IPS-NIHi11 (cell line): ENCODE measurements at places on chromosomes 4 and X.

DNA sequence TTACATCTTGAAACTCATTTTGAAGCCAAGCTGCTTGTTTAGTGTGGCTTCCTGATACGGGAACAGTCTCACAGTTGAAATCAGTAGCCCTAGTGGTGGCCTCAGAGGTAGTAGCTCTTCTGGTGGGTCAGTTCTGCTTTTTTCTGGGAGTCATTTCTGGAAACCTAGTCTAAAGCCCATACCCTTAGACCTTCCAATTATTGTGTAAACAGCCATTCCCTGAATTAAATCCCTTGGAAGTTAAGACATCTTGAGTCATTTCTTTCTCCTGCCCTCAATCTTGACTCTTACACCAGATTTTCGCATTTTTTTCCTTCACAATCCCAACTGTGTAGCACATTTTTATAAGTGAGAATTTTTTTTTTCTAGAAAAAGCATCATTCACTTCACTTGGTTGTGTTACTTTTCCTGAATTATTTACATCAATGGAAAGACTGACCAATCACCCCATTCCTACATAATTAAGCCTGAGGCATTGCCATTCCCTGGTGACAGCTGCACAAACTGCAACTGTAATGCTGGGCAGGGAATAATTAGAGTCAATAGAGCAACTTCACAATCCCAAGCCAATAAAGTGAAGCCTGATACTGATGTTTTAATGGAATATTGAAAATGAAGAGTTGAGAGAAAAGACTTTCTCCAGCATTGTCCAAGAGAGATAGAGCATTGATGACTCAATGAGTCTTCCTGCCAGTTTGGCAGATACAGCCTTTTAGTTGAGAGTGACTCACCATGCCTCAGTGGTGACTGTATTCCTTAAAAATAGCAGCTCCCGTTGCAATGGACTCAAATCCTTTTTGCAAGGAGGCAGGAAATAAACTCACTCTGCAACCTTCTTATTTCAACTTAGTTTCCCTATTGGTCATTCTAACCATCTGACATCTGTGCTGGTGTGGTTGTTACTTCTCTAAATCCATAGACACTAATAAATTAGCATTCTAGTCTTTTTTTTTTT is 13.0 kb upstream of the SEPSECS start:
- DNase-seq: peak; percentile 14

DNA sequence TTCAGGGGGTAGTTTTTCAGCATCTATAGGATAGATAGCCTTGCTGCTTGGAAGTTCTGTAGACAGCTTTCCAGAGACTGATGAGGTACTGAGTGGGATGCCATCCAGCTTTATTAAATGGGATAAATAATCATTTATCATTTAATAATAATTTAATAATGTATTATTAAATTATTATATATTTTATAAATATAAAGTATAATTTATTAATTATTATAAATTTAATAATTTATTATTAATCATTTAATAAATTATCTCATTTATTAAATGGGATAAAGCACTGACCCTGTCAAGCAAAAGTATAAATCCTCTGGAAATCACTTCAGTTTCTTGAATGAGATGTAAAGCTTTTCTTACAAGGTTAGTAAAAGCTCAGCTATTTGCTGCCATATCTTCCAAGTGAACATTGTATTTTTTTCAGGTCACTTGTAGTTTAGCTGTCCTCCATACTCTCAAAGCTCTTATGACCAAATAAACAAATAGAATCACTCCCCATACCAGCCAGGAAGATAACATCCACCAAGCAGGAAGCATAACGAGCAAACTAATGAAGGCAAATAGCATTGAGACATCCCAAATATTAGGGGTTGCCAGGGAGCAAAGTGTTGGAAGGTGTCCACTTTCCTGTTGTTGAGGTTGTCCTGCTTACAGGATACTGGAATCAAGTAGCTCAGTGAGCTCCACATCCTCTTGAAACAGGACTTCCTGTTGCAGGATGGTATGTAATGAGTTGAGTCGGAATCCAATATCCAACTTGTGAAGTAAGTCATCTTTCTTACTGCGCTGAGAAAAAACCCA is 88.9 kb downstream of the ZNF674 start:
- no peak for DNase-seq

DNA sequence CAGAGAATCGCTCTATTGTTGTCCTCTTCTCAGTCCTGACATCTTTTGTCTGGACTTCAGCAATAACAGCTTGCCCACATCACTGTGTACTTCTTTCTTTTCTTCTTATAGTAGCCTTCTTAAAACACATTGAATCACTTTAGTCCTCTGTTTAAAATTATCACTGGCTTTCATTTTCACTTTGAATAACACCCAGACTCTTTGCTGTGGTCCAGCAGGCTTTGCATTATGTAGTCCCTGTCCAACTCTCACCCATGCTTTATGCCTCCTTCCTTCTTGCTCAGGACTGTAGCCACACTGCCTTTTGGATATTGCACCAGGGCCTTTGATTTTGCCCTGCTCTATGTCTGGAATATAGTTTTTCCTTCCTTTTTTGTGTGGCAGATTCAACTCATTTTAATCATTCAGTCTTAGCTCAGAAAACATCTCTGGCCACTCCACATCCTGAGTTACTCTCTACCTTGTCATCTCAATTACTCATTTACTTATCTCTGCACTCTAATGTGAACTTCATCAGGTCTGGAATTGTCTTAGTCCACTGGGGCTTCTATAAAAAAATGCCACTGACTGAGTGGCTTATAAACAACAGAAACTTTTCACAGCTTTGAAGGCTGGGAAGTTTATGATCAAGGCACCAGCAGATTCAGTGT is 168.2 kb downstream of the C4orf33 start:
- DNase-seq: no peak

GRCh38 chr4:174120446-174121295 is 162.8 kb downstream of the FBXO8 start:
- DNase-seq: peak; percentile 46

DNA sequence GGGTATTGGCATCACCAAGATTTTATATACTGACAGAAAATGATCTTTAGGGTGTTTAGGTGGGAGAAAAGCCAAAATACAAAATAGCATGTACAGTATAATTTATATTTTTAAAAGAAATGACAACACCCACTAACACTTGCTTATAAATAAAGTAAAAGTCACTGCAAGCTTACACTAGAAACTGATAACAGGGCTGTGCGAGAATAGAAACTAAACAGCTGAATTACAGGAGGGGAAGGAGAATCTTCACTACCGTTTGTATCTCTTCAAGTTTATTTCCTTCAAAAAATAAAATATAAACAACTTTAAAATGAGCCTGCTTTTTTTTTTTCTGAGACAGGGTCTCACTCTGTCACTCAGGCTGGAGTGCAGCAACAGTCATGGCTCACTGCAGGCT is 22.8 kb downstream of the GRSF1 start:
- no peak for DNase-seq

- no peak for DNase-seq
Observed at GRCh38 chr4:174107746-174108354, 175.6 kb downstream of the FBXO8 start.

- DNase-seq: no peak
Observed at GRCh38 chrX:24475480-24475879, 10.4 kb downstream of the PDK3 start.

GRCh38 chr4:134178706-134179105 is 22.9 kb downstream of the PABPC4L start:
- no peak for DNase-seq

DNA sequence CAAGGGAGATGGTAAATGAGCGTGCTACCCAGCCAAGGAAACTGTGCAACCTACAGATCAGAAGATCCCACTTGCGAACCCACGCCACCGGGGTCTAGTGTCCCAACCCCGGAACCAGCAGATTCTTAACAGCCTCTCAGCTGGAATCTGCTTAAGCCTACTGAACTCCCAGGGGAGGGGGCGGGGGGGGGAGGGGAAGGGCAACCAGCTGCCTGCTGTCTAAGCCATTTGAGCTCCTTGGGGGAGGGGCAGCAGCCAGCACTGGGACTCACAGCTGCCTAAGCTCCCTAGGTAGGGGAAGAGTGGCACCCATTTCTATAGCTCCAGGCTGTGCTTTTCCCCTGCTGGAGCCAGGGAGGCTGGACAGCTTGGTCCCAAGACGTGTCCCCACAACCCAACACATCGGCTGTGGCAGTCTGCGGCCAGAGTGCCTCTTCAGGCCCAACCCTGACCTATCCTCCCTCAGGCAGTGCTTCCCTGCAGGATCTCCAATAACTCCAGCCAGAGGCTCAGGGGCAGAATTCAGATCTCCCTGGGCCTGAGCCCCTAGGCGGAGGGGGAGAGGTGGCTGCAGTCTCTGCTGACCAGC is 289.2 kb downstream of the LDB2 start:
- peak; percentile 45 for DNase-seq

- DNase-seq: no peak
Observed at GRCh38 chr4:92357966-92358365, 54.2 kb downstream of the GRID2 start.

- DNase-seq: no peak
Observed at GRCh38 chrX:114201622-114202021, 382.3 kb upstream of the HTR2C start.

GRCh38 chr4:148850257-148850995 is 408.2 kb upstream of the NR3C2 start:
- no peak for DNase-seq

DNA sequence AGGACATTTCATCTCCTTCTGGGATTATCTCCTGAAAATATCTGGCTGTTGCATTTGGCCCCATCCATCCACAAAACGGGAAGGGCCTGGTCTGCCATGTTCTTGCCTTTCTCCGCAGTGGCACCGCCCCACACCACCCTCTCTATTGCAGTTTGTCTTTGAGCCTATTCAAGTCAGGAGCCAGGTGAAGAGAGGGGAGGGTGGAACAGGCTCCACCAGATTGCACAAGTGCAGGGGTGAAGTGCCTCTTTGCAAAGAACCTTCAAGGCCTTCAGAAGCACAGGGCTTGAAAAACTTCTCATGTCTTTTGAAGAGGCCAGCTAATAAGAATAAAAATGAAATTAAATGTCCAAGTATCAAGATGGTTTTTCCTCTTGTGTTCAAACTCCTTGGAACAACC is 28.7 kb downstream of the RS1 start:
- no peak for DNase-seq

DNA sequence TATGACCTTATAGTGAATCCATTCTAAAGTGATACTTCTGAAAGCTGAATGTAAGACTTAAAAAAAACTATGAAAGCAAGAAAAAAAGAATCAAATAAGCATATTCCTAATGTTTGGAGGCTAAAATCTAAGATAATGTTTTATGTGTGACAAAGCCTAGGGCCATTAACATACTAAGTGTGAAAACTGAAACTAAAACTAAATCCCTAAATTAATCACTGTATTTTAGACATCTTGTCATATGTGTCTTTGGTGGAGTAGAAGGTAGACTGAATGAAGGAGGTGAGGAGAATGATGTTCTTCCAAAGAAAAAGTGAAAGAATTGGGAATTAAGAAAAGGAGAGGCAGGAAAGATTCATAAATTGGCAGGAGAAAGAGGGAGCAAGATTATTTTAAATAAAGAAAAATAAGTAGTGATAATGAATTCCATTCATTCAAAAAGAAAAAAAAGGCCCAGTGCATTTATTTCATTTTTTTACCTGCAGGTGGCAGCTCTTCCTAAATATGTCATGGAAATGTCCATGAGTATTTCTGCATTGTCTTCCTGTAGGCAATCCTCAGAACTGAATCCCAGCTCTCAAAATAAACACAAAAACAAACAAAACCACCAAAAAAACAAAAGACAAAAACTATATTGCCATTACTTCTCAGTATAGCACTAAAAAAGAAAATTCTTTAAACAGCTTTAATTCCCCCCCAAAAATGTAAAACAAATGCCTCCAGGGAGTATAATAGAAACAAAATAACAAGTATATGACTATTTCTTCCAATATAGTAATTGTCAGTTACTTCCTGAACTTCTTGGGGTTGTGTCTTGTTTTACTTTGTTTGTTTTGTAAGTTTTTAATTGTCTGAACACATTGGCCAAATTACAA is 17.0 kb upstream of the AP1AR start:
- peak; percentile 13 for DNase-seq

DNA sequence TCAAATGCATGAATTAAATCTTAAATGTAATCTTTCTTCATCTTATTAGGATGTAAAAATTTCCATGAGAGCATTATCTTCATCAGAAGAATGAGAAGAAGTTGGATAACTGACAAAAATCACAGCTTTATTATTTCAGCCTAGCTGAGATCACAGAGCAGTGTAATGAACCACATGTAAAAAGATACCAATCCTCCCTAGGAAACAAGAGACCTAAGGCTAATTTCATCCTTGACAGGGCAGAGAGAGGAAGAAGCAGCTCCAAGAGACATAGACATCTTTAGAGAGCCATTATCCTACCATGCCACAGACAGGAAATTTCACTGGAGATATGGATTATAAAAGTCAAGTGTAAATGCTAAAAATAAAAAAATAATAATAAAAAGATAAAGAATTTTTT is 40.9 kb upstream of the IL15 start:
- DNase-seq: no peak

GRCh38 chr4:34221986-34222385 is 2022.3 kb downstream of the ARAP2 start:
- no peak for DNase-seq

DNA sequence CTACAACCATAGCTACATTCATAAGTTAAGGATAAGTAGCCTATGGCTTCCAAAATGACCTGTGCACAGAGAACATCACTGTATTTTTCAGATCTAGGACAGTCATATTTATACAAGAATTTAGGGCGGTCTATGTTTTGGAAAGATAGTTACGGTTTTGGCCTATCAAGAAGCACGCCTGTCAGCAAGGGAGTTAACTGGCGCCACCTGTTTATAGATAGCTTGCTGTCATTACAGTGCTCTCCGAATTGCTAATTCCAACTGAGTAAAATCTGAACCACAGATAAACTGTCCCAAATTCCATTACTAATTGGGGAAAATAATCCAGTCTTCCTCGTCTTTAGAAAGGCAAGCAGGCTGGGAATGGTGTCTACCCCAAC is 646 bp downstream of the ABCB7 start:
- no peak for DNase-seq

DNA sequence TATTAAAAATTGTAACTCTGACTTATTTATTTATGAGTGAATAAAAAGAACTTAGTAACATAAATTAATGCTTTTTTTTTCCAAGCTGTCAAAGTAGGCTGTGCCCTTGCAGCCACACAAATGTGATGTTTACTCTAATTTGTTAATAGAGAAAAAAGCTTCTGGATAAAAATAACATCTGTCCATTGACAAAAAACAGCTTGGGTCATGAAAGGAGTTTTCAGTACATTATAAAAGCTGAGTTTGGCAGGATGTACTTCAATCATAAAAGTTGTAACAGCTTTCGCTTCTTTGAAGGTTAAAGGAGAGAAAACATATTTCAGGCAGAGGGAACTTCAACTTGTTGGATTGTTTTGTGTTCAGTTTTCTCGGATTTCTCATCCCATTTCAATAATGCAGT is 105.6 kb downstream of the SLC4A4 start:
- DNase-seq: no peak

- no peak for DNase-seq
Observed at GRCh38 chr4:7166237-7166636, 26.1 kb upstream of the SORCS2 start.

GRCh38 chrX:15235001-15235400 is 34.9 kb downstream of the ASB9 start:
- no peak for DNase-seq

DNA sequence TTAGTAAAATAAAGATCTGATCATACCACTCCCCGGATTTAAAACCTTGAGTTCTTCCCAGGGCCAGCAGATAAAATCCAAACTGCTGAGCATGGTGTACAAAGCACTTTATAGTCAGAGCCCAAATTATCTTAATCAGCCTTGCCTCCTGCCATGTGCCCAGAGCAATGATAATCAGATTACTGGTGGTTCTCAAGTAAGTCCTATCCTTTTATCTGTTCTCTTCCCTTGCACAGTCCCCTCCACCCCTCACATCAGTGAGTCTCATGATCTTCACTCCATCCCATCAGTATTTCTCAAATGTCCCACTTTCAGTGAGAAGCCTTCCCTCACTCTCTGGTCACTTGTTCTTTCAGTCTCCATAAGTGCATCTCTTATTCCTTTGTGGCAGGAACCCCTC is 22.7 kb downstream of the INTS6L start:
- no peak for DNase-seq
